ENCODE measurements at places on chromosomes 5 and 9. TPM values are rescaled to one million over a fixed set of nuclear protein-coding genes. Genes with fewer than 3 reads are reported as not detected.

GRCh38 chr5:25190521-25191000 is 545.8 kb upstream of the CDH10 start:
- H3K27me3 ChIP-seq = no peaks in the 10 kb centered on the region
- no peaks in the 10 kb centered on the region for H3K36me3 ChIP-seq
- H3K4me1 ChIP-seq = no peaks in the 10 kb centered on the region
- no peak overlapping the region for H3K4me3 ChIP-seq
- DNase-seq = peak; percentile 28
- no peak overlapping the region for H3K27ac ChIP-seq

CLIC3 gene
- 13.3 TPM for total RNA-seq

GRCh38 chr5:6766604-6767093 is 53.4 kb downstream of the TENT4A start:
- DNase-seq = no peak
- H3K4me1 ChIP-seq = peaks cover 13% of the 10 kb centered on the region
- no peaks in the 10 kb centered on the region for H3K27me3 ChIP-seq
- no peak overlapping the region for H3K27ac ChIP-seq
- H3K36me3 ChIP-seq = no peaks in the 10 kb centered on the region

WDR31 gene
- total RNA-seq = 0.99 TPM

GRCh38 chr5:173686950-173687349 is 70.5 kb upstream of the BOD1 start:
- no peaks in the 10 kb centered on the region for H3K36me3 ChIP-seq
- no peak for DNase-seq
- H3K4me3 ChIP-seq = no peak overlapping the region
- no peak overlapping the region for H3K27ac ChIP-seq

GRCh38 chr5:65861830-65862241 is 64.5 kb upstream of the ERBIN start:
- H3K27me3 ChIP-seq = peaks cover 2% of the 10 kb centered on the region
- peaks cover 11% of the 10 kb centered on the region for H3K4me1 ChIP-seq
- peaks cover 4% of the 10 kb centered on the region for H3K36me3 ChIP-seq
- H3K27ac ChIP-seq = no peak overlapping the region

All from activated naive CD8-positive, alpha-beta T cell treated with anti-CD3 and anti-CD28 coated beads, Interleukin-2, amount 10 ng/mL, durations not matched to agents 7 days and 5 days (primary cell).